SK-N-DZ (cell line): ENCODE measurements at places on chromosomes 5 and 9.

DNA sequence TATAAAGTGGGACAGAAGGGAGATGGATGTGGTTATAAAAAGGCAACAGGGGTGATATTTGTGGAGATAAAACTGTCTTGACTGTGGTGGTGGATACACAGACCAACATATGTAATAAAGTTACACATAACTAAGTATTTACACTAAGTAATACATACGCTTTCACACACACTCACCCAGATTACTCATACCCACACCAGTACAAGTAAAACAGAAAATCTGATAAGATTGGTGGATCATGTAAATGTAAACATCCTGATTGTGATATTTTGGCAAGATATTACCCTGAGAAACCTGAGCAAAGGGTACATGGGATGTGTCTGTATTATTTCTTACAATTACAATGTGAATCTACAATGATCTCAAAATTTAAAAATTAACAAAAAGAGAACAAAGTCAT, 53.3 kb upstream of the SLIT3 start:
- DNase-seq: no peak

- DNase-seq: no peak
Observed at GRCh38 chr5:149345892-149346222, 558 bp downstream of the GRPEL2 start.

DNA sequence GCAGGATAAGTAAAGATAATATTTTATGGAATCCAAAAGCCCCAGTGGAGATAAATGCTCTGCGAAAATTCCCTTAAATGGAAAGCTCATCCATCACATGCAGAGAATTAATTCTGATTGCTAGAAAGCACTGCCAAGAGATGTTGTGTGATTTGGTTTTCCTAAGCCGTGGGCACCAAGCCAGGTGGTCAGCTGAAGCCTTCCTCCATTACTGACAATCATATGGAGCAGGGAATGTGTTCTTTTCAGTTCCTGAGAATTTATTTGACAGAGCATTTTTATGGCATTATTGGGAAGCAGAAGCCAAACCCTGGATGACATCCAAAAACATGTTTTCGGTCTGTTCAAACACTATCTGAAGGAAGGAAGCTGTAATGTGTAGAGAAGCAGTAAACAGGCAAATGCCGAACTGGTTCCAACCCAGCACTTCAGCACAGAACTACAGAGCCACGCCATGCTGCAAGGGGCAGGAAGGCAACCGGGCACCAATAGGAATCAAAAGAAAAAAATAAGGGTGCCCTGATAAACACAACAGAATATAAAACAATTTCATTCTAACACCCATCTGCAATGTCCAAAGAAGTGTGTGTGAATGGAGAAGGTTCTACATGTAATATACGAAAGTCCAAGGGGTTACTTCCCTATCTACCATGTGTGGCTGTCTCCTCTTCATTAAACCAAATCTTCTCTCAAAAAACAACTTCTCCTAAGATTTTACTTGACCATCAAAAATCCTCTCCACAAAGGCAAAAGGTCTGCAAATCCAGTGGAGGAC, 12.3 kb downstream of the ARSB start:
- no peak for DNase-seq

GRCh38 chr5:39080597-39081204, 6.5 kb upstream of the RICTOR start:
- peak; percentile 33 for DNase-seq

GRCh38 chr5:148995791-148996190, 67.1 kb downstream of the SH3TC2 start:
- no peak for DNase-seq
